ENCODE measurements at places on chromosomes 7 and 10. TPM values are rescaled to one million over a fixed set of nuclear protein-coding genes. Genes with fewer than 3 reads are reported as not detected.
A peak's percentile ranks its signal among the peaks of the same experiment; 100 is the strongest.

- no peak for DNase-seq
Observed at GRCh38 chr10:6173203-6173602, 29.5 kb upstream of the PFKFB3 start.

- DNase-seq: peak; percentile 61
Observed at GRCh38 chr10:5619362-5620211, 46.8 kb downstream of the ASB13 start.

DNA sequence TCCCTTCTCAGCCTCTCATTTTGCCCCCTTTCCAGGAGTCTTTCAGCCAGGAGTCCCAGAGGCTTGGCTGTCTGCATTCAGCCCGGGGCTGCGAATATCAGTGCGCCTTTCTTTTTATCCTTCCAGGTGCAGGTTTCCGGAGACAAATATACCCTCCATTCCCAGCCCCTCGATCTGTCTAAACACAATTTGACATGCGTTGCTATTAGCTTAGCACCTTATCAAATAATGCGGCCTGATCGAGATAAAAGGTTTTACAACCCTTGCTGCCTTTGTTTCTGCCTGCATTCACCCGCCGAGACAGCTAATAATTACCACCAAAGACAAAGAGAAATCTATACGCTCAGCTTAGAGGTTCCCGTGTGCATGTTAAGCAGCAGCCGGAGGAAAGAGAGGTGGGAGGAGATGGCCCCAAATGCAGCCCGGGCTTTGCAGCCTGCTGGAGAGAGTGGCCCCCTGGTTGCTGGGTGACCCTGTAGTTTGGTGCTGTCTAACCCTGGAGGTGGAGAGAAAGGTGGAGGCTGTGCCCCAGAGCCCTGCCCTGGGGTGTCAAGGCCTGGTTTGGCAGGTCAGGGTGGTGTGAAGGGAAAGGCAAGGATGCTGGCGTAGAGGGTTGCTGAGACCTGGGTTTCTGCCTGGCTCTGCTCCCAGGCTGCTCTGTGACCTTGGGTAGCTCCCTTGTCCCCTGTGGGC is 185.3 kb downstream of the RPS24 start:
- DNase-seq: no peak

GRCh38 chr10:113447278-113447677 is 105.6 kb upstream of the HABP2 start:
- no peak for DNase-seq

- peak; percentile 100 for DNase-seq
Observed at GRCh38 chr10:58457761-58458616, 54.7 kb upstream of the BICC1 start.

The VAX1 gene
- 0.62 TPM for total RNA-seq

- DNase-seq: no peak
Observed at GRCh38 chr10:129075508-129075907, 391.5 kb upstream of the MGMT start.

The FGFBP3 gene
- 3.3 TPM for total RNA-seq

GRCh38 chr7:33623267-33623666 is 282.1 kb upstream of the BMPER start:
- no peak for DNase-seq

The SERPINE1 gene
- 1,303 TPM for total RNA-seq

GRCh38 chr7:29987083-29987482 is 2.5 kb downstream of the SCRN1 start:
- DNase-seq: no peak

GRCh38 chr10:21099291-21100062 is 202.4 kb upstream of the NEBL start:
- DNase-seq: no peak

The DKK1 gene
- total RNA-seq: 7.4 TPM

- DNase-seq: peak; percentile 57
Observed at GRCh38 chr7:51639661-51640334, 323.2 kb upstream of the COBL start.

DNA sequence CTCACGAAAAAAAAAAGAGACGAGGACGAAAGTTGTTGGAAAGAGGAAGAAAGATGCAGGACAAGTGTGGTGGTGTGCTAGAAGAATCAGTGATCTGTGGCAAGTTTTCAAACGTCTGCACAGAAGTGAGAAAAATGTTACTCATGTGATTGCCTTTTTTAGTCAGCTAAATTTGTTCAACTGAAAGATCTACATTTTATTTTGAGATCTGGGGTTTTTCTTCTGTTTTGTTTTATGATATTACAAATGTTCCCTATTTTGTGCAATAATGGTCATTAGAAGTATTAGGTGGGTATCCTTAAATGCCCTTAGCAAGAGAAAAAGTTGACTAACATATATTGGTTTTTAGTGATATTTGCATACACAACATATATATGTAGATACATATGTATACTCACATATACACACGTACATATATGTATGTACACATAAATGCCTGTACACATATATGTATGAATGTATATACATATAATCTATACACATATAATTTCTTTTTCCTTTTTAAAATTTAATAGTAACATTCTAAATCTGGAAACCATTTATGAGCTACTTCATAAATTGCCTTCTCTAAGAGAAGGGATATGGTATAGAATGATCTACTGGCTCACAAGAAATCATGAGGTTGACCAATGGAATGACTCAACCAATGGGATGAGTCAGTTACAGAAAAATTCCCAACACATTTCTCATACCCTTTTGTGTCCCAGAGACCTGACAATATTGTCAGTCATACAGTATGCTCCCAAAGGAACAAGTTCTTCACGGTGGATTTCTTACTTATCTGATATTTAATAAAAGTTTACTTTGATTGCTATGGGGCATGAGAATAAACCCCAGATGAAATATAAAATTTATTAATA is 38.4 kb downstream of the SLC39A12 start:
- DNase-seq: peak; percentile 82

DNA sequence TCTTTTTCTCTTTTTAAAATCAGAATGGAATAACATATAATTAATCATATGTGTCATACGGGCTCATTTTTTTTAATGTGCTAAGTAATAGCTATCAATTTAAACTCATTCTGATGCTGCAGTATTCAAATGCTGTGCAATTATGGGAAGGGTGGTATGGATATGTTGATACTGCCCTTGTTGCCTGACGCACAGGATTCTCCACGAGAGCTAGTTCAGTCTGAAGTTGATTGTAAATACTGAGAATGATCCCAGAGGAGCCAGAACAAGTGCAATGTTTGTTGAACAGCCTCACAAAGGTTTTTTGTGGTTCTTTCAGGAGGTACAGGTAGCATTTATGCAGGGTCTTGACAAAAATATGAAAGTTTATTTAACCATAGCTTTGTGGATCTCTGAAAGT is 13.4 kb downstream of the NPY start:
- DNase-seq: no peak

The ECHS1 gene
- total RNA-seq: 90.9 TPM

DNA sequence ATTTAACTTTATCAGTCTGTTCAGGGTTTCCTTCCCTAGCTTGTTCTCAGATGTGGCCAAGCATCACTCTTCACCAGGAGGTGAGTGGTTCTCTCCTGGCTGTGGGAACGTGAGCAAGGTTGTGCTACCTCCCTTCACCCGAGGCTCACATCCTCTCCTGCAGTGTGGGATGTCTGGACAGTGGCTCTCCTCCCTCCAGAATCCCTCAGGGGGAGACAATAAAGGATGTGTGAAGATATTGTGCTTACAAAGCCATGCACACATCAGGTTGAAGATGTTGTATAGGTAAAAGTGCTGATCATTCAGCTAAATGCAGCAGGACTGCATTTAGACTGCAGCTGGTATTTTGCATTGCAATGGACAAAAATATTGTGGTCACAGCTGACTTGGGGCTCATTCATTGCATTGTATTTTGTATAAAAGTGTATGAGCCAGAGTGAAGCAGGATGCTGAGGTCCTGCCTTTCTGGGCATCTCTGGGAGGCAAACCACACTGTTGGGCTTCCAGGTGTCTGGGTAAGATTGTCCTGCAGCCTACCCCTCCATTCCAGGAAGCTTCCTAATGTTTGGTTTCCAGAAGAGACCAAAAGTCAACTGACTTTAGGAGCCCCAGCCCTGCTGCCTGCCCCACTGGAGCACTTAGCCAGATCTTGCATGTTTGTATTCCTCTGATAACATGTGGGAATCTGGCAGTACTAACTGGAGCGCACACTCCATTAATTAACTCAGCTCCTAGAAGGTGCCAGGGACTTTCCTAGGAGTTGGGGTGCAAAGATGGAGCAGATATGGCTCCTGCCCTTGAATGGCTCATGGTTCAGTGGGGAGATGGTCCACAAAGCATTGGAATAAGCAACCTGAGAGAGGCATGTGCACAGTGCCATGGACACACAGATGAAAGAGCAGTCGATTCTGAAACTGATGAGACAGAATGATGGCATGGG is 292.5 kb upstream of the ZNF32 start:
- DNase-seq: no peak

- DNase-seq: no peak
Observed at GRCh38 chr7:29495653-29496052, 68.0 kb upstream of the PRR15 start.

The CLEC5A gene
- total RNA-seq: not detected

GRCh38 chr7:23075571-23075970 is 30.0 kb upstream of the KLHL7 start:
- DNase-seq: no peak

- DNase-seq: no peak
Observed at GRCh38 chr10:119706521-119707278, 19.1 kb upstream of the INPP5F start.

GRCh38 chr7:116425647-116426209 is 73.8 kb upstream of the CAV2 start:
- no peak for DNase-seq

The CHAT gene
- 1.00 TPM for total RNA-seq

DNA sequence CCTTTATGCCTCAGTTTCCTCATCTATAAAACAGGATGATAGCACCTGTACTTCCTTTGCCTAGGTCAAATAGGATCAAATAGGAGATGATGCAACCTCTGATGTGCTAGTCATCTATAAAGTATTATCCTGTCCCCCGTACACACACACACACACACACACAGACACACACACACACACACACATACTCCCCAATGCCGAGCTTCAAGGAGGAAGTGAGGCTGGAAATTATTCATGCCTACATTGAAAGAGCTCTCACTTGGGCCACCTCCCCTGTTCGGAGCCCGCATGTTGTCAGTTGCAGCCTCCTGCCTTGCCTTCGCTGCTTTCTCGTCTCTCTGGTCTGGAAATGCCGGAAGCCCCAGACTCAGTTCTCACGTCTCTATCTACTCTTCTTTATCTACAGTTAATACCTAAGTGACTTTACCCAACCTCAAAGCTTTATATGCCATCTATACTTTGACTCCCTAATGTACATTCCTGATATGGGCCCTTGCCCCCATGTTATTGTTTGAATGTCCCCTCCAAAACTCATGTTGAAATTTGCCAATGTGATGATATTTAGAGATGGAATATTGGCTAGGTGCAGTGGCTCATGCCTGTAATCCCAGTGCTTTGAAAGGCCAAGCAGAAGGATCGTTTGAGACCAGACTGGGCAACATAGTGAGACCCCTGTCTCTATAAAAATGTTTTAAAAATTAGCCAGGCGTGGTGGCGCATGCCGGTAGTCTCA is 6.9 kb upstream of the UBE2H start:
- DNase-seq: no peak

The CHST3 gene
- 42.9 TPM for total RNA-seq

DNA sequence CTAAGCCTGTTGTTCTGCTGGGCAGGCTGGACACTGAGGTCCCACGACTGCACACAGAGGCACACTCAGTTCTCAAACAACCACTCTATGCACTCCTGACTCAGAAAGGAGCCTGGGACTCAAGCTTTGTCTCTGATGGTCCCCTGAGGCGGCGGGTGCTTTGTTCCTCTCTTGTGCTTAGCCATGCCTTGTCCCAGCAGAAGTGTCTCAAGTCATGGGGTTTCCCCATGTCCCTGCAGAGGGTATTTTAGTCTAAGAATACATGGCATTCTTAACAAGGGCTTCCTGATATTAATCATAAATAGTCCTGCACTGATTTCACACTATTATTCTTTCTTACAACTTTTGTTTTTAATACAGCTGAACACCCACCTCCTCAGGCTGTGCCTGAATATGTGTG is 72.5 kb downstream of the CXCL12 start:
- no peak for DNase-seq

The LLCFC1 gene
- total RNA-seq: not detected

- no peak for DNase-seq
Observed at GRCh38 chr7:6365451-6365850, 82.3 kb downstream of the DAGLB start.

DNA sequence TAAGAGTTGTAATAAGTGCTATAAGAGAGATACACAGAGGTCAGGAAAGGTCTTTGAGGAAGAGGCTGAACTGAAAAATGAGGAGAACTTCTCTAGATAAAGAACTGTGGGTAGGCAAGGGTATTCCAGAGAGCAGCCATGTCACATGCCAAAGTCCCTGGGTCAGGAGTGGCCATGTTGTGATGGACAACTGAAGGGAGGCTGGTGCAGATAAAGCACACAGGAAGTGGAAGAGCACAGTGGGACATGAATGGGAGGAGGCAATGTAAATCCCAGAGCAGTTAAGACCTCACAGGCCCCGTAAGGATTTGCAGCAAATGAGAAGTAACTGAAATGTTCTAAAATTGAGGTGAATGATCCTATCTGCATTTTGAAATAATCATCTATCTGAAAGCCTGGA is 37.2 kb downstream of the IMMP2L start:
- DNase-seq: no peak

- peak; percentile 13 for DNase-seq
Observed at GRCh38 chr10:13331646-13332045, 16.4 kb downstream of the SEPHS1 start.

- DNase-seq: no peak
Observed at GRCh38 chr10:133526957-133527588, at the start of gene CYP2E1. CYP2E1 (plus strand) TSS chr10:133527363; CDS start chr10:133527396, 33 bp downstream.

The PRSS2 gene
- total RNA-seq: not detected

- DNase-seq: peak; percentile 69
Observed at GRCh38 chr7:78176171-78176570, 377.6 kb downstream of the PHTF2 start.

The MSS51 gene
- 0.87 TPM for total RNA-seq

The TBC1D12 gene
- total RNA-seq: 7.6 TPM

The SFTPA2 gene
- not detected for total RNA-seq

DNA sequence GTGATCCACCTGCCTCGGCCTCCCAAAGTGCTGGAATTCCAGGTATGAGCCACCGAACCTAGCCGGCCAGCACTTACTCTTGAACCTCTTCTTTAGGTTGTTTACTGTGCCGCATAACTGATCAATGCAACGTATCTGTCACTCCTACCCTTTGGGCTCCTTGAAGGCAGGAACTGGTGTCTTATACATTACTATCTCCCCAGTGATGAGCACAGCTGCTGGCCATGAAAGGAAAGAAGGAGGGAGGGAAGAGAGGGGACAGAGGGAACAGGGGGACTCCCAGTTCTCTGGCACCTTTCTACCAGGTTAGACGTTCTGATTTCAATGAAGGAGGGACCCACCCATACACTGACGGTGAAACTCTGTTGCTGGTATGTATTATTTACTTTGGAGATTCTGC is 111.8 kb upstream of the NANOS1 start:
- DNase-seq: no peak

Data from astrocyte (in vitro differentiated cells and primary cell).